ENCODE measurements at places on chromosomes 7 and 10.

DNA sequence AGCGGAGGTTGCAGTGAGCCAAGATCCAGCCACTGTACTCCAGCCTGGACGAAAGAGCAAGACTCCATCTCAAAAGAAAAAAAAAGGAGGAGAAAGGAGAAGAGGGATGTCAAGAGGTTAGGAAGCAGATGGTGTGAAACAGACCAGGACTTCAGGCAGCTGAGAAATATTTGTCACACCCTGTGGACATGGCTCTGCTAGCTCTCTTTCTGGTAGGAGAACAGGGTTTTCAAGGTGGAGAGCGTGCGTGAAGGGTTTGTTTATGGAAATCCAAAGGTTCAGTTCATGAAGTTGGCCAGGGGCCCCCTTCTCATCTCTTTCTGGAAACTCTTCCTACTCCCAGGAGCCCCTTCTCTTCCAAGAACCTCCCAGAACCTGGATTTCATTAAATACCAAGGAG lies 110.8 kb upstream of the GALNT17 start:
- no peak for DNase-seq

GRCh38 chr10:5168897-5169420 lies 16.0 kb downstream of the AKR1C8 start:
- no peak for DNase-seq

- no peak for DNase-seq
These were observed 47.8 kb downstream of the SYPL1 start for GRCh38 chr7:106064316-106064715.

DNA sequence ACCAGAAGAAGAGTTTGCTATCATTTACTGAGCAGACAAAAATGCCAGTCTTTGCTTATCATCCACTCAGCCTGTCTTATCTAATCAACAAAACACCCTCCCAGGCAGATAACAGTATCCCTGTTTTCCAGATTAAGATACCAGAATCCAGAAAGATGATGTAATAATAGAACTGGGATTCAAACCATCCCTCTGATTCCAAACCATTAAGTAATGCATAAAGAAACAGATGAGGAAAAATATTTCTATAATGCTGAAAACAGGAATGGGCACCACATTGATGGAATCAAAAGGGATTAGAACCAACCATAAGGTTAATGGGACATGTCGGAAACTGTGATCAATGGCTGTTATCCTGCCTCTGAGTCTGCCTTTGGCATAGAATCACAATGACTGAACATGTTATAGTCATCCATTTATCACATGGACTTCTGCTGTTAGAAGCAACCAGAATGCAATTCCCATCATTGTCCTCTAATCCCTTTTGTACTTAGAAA lies 92.1 kb upstream of the RSU1 start:
- DNase-seq: no peak

DNA sequence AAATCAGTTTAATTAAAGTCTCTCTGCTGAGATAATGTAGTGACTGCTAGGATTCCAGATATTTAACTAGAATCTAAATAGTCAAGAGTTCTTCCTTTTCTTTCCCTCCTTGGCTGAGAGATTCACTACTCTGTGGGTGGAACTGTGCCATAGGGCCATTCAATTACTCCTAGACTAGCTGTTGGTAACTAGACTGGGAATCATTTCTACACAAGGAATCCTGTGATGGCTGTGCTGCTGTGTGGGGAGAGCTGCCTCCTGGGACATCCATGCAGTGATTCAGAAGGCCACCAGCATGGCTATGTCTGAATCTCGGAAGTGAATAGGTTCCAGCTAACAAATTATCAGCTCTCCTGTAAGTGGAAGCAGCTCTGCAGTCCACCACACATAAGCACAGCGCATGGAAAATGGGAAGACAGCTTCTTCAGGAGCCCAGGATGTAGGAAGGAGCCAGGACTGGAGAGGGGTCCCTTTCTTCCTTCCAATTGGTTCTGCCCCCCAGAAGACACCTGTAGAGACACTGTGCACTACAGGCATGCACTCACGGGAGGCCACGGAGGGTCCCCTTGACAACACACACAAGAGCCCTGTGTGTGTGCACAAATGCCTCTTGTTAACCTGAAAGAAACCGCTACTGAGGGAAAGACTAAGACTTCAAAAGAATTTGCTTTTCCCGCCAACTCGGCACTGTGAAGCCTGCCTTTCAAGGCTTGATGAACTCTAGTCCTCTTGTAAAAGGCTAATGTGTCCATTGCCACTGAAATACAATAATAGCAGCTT lies 66.5 kb downstream of the SCRN1 start:
- no peak for DNase-seq

DNA sequence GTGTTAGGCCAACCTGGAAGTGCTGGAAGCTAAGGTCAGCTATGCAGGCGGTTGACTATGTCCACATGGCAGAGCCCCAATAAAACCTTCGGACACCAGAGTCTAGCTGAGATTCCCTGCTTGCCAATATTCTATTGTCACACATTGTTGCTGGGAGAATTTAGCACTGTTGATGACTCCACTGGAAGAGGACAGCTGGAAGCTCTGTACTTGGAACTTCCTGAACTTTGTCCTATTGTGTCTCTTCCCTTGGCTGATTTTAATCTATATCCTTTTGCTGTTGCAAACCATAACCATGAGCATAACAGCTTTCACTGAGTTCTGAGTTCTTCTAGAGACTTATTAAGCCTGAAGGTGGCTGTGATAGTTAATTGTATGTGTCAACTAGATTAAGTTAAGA lies 12.0 kb downstream of the XRCC2 start:
- no peak for DNase-seq

DNA sequence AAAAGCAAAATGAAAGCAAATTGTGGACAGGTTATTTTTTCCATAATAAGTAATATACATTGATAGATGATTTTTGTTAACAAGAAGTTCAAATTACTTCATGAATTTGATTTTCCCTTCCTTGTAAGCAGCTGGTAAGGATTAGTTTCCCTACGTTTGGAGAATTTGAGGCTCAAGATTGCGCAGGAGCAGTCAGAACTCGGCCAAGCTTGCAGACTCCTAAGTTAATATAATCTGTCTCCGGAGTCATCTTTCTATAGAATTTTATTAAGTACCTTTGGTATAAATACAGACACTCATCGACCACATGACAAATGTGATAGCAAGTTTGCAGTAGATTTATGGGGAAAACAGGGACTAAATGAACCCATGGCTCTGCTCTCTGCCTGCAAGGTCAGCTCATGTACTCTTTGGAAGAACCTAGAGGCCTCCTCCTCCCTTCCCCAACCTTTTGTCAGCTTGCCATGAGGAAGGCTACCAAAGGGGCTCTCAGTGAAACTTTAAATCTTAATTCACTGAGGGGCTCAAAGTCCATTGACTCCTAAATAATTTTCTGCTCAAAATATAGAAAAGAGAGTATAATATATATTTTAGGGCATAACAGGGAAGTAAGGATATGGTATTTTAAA lies 89.2 kb upstream of the CTTNBP2 start:
- no peak for DNase-seq

GRCh38 chr7:18491871-18492270 lies 3.7 kb upstream of the HDAC9 start:
- DNase-seq: no peak

Measured in iPS DF 6.9 (cell line).